ENCODE measurements at places on chromosomes 3 and 15. TPM values are rescaled to one million over a fixed set of nuclear protein-coding genes. Genes with fewer than 3 reads are reported as not detected.

The FSTL1 gene
- 591 TPM for polyA plus RNA-seq

The LMAN1L gene
- not detected for polyA plus RNA-seq

The ZNF621 gene
- polyA plus RNA-seq: 22.9 TPM

The GOLGA8R gene
- 4.1 TPM for polyA plus RNA-seq

The FAM227B gene
- 18.5 TPM for polyA plus RNA-seq

The MED12L gene
- polyA plus RNA-seq: 2.1 TPM

The SYNPR gene
- polyA plus RNA-seq: 0.14 TPM

The AGBL1 gene
- polyA plus RNA-seq: 0.08 TPM

The TMEM39A gene
- polyA plus RNA-seq: 55.4 TPM

The ECT2 gene
- 38.6 TPM for polyA plus RNA-seq

The IRAK2 gene
- 0.99 TPM for polyA plus RNA-seq

The NUP210 gene
- 23.3 TPM for polyA plus RNA-seq
